ENCODE measurements at places on chromosomes 2 and 18.

DNA sequence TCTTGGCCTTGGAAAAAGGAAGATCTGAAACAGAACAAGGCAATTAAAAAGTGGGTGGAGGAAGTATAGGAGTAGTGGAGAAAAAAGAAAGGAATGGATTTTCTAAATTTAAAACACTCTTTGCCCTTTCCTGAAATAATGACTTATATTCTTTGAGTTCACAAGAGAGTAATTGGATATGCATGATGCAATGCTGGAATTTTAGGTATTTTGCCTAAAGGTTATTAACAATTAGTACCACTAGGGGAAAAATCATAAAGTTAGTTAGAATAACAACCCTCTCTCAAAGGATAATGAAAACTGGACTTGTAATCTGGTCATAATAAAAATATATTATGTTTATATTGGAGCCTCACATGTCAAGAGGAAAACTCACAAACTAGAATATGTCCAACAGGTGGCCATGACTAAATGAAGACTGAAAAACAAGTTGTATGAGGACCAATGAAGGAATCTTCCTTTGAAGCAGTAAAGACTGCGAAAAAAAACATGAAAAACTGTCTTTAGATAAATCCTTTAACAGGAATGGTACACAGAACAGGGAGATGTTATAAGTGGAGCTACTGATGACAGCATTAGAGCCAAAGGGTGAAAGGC lies 281.8 kb downstream of the NCKAP5 start:
- DNase-seq: no peak

DNA sequence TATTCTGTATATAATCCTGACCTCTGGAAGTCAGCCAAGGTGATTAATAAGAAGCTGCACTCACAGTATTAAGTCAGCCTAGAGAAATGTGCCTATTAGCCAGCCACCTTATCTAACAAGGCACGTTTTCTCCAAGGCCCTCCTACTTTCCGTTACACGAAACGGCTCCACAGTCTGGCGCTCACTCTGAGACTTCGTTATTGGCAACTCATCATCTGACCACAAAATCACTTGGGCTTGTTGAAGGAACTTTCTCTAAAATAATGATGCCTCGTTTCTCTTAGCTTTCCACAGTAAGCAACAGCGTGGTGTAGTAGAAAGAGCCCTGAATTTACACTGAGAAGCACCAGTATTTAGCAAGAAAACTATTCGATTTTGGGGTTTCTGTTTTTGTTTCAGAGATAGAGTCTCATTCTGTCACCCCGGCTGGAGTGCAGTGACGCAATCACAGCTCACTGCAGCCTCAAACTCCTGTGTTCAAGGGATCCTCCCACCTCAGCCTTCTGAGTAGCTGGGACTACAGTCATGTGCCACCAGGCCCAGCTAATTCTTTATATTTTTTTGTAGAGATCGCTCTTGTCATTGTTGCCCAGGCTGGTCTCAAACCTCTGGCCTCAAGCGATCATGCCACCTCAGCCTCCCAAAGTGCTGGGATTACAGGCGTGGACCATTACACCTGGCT lies 53.6 kb upstream of the SLC14A1 start:
- DNase-seq: no peak

DNA sequence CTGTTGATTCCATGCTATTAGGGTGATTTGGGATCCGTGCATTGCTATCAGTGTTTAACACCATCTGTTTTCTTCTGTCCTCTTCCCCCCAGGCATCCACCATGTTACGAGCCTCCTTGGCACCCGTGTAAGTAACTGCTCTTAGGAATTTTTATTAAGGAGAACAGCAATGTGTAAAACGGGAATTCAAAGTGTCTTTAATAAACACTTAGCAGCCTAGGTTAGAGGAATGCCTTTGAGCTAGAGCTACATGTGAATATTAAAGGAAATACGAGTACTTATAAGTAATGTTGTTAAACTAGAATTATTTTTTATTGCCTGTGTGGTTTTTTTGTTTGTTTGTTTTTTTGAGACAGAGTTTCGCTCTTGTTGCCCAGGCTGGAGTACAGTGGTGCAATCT lies 58.1 kb downstream of the ARMC9 start:
- DNase-seq: no peak

DNA sequence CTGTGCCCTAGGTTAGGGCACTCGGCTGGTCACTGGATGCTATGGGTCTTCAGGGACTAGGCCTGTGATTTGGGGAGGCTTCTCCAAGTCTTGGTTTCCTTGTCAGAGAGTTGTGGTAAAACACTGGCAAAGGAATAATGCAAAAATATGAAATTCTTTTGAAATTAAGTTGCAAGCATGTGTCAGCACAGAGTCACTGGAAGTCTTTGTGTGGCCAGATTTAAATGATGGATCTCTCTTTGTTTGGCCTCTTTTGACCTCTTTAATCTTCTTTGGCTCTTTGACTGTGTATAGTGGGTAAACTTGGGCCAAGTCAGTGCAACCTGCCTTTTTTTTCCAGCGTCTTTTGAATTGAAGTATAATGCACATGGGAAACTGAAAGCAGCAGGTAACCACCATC lies 12.1 kb downstream of the HK2 start:
- DNase-seq: no peak

GRCh38 chr2:237298151-237299118 lies 115.5 kb downstream of the COL6A3 start:
- no peak for DNase-seq

Data from nucleus accumbens (tissue), 56 donors.